ENCODE measurements at places on chromosomes 5 and 9.
A peak's percentile ranks its signal among the peaks of the same experiment; 100 is the strongest.

GRCh38 chr9:21906881-21907280 is 87.3 kb downstream of the CDKN2A start:
- DNase-seq, result no peak

DNA sequence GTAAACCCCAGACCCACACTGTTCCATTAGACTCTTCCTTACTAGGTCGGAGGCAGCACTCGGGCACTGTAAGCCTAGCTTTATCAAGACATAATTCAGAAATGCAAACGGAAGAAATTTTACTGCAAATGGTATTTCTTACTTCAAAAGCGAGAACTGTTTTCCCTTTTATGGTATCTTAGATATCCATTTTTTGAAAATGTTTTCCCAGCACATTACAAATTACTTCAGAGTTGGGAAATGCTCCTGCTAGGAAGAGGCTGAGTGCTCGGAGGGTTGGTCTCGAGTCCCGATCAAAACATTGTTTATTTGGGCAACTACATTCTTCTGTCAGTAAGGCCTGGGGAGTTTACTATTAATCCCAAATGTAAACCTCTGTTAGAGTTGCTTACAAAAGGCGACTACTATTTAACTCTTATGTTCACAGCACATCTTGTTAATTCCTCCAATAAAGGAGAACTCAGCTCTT is 332.9 kb downstream of the CWC27 start:
- DNase-seq, result no peak

DNA sequence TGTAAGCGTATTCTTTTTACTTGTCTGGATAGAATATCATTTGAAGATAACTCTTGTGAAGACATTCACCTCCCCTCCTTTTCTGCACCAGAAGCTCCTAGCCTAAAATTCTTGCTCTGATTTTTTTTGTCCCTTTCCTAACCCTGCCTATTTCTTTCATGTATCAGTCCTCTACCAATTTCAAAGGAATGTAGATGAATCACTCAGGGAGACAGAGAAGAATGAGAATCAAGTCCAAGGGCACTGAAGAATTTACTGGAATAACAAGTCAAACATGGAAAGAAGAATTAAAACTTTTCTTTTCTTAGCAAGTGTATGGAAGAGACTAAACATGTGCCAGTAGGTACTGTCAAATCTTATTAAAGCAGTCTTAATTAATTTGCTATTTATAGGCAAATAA is 618.7 kb downstream of the DNAH5 start:
- no peak for DNase-seq

- DNase-seq, result no peak
Measured at GRCh38 chr5:148960070-148960769, 102.6 kb downstream of the SH3TC2 start.

GRCh38 chr5:72600391-72600981 is 93.3 kb upstream of the ZNF366 start:
- DNase-seq, result no peak

DNA sequence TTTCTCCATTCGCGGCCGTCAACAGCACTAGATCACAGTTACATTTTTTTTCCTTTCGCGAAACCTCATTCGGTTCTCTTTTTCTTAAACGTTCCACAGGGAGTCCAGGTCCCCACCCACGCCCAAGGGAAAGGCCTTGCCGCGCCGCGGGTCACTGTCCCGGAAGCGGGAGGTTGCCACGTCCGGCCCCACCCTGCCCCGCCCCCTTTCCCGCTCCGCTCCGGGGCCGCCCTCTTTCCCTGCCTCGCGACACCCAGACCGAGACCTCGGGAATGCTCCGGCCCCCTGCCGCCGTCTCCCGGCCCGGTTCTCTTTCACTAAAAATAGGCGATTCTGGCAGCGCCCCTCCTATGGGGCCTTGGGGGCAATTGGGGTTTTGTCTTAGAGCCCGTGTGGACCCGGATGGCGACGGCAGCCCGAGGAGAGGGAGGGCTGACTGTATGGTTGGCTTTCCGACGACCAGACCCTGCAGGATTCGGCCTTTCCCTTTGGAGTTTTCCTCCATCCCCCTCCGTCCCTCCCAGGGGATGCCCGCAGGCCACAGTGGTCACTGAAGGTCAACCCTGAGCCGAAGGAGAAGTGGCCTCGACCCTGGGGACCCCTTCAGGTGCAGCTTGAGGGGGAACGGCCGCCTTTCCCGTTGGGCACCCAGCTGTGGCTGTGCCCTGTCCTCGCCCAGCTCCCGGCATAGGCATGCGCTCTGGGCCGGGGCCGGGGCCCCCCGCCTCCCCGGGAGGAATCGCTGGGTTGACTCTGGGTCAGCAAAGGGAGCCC is 2.8 kb upstream of the RACK1 start:
- DNase-seq, result peak; percentile 69

GRCh38 chr9:5931657-5932056 is 41.0 kb downstream of the MLANA start:
- DNase-seq, result no peak

DNA sequence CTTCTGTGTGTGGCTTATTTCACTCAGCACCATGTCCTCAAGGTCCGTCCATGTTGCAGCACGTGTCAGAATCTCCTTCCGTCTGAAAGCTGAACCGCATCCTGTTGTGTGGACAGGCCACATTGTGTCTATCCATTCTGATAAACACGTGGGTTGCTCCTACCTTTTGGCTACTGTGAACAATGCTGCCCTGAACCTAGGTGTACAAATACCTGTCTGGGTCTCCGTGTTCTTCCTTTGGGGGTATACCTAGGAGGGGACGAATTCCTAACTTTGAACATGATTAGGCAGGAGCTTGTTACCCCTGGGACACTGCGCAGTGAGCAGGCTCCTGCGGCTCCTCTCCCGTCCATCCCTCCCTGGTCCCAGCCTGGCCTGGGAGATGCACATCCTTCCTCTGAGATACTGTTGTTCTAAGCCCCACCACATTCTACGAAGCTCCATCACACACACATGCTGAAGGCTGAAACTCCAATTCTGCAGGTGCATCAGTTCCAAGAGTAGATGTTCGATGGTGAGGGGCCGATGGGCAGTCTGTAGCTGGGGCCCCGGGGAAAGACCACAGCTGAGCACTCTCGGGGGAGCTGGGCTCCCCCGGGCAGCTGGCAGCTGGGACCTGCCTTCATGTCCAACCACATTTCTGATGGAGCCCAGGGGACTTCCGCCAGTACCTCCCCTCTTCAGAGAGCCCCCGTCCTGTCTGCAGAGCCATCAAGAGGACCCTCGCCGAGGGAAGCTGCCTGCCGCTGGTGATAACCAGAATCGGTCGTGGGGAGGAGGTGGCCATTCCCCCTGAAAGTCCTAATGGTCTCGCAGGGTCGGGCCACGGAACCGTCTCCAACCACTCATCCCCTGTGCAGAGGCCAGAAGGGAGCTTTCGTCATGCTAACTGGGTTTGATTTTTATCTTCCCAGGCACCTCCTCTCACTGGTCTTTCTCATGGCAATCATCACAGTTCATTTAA is 120.9 kb downstream of the COL23A1 start:
- no peak for DNase-seq

DNA sequence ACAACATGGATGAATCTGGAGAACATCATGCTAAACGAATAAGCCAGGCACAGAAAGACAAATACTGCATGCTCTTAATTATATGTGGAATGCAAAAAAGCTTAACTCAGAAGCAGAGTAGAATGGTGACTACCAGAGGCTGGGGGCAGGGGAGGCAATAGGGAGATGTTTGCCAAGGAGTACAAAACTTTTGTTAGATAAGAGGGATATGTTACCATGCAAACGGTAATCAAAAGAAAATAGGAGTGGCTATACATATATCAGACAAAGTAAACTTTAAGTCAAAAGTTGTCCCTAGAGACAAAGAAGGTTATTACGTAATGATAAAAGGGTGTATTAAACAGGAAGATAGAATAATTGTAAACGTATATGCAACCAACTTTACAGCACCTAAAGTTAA is 17.8 kb upstream of the BTNL3 start:
- DNase-seq, result no peak

GRCh38 chr5:73939557-73939956 is 313.6 kb downstream of the ARHGEF28 start:
- DNase-seq, result no peak

DNA sequence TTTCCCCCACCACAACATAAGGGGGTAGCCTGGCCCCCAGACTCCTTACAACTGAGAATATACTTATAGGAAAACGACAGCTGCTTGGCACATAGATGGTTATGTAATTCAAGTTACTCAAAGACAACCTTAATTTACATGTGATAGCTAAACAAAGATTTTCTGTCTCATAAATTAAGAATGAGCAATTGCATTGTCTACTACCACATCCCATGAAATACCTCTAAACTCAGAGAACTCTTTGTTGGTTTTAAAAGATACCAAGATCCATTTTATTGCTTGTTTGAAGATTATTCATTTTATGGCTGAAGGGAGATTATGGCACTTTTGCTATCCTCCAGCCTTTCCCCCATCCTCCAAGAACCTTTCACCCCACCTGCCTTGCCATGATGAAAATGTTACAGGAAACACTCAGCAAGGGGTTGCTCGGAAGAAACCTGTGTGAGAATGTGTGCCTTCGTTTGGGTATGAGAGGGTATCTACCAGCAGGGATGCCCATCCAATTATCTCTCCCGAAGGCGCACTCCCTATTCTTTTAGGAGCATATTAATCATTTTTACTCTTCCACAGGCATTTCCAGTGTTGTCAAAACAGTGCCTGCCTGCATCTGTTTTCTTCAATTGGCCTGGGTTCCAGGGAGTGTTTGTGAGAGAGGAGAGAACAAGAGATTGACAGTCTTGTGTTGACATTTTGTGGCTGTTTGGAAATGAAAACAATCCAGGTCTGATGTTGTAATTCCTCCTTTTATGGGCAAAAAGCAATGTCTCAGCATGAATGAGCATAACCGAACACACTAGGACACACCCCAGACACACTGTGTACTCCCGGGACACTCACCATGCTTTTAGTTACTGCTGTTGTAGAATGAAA is 208.0 kb upstream of the ANKRD55 start:
- no peak for DNase-seq

DNA sequence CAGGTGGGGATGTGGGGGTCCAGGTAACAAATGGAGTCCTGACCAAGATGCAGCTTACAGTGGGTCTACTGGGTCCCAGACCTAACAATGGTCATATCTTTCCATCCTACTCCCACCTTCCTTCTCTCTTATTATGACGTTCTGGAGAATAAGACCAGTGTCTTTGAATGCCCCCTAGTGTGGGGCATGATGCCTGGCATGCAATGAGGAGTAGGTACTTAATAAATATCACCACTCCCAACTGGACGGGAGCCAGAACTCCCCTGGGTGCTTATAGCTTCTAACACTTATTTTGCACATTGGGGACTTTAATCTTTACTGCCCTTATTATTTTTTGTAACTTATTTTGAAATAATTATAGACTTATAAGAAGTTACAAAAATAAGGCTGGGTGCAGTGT is 98.2 kb downstream of the NDFIP1 start:
- no peak for DNase-seq

DNA sequence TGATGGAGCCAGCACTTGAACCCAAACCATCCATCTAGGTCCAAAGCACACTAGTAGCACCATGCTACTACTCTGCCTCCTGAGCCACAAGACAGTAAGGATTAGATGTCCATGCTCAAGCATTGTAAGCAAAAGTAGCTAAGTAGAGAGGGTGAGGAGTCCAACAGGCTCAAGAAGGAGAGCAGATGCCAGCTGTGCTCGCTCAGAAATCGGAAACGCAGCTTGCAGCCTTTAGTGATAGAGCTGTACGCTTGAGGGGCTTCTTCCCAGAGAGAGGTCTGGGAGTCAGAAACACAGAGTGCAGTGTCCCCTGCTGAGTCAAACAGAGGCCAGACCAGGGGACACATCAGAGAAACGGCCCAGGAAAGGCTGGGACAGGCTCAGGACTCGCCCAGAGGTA is 32.7 kb upstream of the GABRP start:
- DNase-seq, result no peak

DNA sequence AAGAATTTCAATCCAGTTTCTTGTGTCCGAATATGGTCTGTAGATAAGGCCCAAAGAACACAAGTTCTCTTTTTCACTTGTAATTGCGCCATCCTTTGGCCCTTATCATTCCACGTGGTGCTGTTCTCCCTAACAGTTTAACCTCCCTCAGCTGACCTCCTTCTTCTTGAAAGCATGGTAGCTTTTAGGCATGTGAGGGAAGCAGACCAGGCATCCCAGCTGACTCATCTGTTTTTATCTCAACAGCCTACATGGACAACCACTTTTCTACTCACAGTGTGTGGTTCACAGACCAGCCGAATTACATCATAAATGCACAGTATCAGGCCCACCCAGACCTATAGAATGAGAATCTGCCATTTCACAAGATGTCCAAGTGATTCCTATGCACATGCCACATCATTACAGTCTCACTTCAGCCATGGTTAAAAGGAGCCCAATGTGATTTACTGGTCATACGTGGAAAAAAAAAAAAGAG is 26.9 kb upstream of the PLIN2 start:
- DNase-seq, result no peak

GRCh38 chr5:133253671-133254070 is 201.9 kb downstream of the HSPA4 start:
- no peak for DNase-seq

DNA sequence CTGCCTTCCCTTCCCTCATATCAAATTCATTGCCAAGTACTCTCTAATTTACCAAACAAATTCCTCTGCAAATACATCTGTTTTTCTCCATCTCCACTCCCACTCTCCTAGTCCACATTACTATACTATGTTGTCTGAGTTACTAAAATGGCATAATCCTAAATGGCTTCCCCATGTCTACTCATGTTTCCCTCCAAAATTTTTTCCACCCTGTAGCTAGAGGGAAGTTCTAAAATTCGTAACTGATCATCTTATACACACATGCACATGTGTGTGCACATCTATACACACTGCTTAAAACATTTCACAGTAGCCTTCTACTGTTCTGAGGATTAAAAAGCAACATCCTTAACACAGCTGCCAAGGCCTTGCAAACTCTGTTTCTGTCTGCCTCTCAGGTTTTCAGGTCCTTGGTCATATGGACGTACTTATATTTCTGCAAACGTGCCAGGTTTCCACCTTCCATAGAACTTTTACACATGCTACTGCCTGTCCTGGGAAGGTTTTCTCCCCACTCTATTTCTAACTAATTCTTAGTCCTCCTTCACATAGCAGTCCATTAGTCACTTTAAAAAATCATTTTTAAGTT is 140.6 kb downstream of the LURAP1L start:
- no peak for DNase-seq

- DNase-seq, result no peak
Measured at GRCh38 chr5:177474846-177475562, 1.6 kb upstream of the DBN1 start.

GRCh38 chr9:107112707-107113243 is 170.3 kb upstream of the RAD23B start:
- no peak for DNase-seq

Data from WERI-Rb-1 (cell line).